ENCODE measurements at places on chromosomes 3 and 15. TPM values are rescaled to one million over a fixed set of nuclear protein-coding genes. Genes with fewer than 3 reads are reported as not detected.

GRCh38 chr3:4356546-4357410 lies 53.6 kb downstream of the SETMAR start:
- DNase-seq: no peak

Gene PLA2G4E
- 0.34 TPM for total RNA-seq

DNA sequence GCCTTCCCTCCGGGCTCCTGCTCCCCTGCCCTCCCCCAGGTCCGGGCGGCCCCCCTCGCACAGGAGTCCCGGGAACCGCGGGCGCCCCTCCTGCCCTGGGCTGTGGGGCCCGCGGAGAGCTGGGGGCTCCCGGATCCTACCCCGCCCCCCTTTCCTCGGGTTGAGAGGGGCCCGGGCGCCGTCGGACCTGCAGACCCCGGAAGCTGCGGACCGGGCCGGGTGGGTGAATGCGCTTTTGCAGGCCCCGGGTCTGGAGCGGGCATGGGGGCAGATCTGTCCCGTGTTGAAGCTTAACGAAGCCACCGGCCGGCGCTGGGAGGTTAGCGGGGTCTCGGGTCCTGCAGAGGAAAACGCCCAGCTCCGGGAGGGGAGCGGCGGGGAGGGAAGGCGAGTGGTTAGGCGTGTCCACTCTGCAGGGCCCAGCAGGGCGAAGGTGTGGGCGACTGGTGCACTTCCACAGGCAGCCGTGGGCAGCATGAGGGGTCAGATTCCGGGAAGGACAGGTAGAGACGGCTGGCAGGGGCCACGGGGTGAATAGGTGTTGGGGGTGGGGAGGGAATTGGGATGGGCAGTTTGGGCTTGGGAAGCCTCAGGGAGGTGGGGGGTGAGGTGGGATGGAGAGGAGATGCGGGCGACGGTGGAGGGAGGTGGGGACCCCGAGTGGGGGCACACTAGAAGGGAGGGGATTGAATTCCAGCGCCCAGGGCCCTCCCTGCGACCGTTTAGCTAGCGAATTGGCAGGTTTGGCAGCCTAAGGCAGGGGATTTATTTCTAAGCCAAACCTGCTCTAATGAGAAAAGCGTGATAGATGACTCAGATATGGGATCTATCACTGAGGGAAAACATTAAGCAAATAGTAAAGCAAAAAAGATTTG lies 635 bp downstream of the CD276 start:
- DNase-seq: no peak

DNA sequence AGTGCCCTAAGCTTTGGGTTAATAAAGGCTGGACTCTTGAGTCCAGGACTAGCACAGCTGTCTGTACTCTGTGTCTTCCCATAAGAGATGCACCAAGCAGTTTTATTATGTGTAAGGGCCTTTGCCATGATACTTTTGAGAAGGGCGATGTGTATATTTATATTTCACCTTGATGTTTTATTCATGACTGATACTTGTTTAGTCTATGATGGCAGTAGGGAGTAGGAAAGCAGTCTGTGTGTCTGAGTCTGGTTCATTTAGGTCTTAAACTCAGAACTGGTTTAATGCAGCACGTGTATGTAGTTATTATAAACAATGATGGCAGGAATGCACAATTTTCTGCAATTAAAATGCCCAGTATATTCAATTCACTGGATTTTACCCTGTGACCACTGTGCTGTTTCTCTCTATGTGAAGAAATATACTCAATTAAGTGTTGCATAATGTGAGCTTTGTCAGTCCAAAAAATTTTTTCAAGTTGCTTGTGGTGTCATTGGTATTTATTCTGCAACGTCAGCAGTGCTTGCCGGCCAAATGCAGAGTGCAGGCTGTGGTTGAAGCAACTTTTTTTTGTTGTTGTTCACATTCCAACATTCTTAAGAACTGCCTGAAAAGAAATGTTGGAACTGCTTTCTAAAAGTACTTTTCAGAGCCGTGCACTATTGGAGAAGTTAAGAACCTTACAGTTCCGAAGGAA lies 423.7 kb upstream of the SEMA6D start:
- no peak for DNase-seq

DNA sequence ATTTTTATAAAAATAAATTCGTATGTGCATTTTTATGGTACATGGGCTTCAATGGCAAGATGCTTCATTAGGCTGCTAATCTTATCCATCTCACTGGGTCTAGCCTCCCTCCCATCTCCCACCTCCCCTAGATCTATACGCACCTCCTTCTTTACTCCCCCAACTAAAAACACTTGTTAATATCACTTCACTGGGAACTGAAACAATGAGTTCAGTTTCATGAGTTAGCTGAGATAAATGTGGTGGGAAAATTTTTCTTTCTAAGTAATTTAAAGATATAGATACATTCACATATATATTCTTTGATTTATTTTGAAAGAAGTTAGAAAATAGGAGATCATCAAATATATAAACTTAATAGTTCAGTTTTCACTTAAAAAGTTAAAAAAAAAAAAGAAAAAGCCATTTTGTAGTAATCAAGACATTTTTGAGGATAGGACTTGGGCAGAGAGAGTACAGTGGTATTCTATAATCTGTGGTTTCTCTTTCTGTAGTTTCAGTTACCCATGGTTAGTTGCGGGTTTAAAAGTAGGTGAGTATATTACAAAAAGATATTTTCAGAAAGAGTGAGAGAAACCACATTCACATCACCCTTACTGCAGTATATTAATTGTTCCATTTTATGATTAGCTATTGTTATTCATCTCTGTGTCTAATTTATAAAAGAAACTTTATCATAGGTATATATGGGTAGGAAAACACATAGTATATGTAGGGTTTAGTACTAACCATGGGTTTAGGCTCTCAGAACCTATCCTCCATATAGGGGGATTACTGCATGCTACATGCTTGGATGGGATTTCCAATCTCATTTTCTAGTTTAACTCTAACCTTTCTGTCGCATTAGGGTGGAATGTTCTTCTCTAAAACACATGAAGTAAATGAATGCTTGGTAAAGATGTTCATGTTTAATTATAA lies 316.0 kb upstream of the CBLB start:
- DNase-seq: no peak

Gene CCDC191
- total RNA-seq: 16.0 TPM

DNA sequence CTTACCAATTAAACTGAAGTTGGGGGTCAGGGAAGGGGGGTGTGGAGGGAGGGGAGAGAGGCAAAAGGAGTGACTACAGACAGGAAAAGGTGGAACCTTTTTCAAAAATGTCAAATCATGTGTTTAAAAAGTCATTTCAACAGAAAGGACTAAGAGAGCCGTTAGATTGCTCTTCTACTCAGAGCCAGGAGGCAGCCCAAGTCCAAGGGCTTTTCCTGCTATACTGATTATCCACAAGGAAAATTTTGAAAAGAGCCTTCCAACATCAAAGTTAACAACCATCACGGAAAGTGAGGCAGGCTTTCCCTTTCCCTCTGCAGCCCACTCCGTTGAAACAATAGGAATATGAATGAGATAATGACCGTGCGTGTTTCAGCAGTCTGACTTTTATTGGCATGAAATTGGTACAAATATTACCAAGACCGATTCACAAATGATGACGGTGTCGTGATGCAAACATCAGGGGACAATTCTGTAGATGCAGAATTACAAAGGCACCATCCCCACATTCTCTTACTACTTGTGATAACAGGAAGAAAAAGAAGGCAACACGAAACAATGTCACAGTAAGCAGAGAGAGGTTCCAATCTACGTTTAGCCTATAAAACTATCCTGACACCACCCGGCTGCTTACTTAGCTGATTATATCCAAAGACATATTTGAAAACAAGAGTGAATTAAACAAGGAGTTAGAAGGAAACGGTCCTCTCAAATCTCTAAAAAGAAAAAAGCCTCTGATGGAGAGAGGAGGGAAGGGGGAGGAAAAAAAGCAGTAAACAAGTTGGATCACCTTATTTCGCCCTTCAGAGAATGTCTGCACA lies 453.7 kb downstream of the FOXP1 start:
- DNase-seq: no peak

DNA sequence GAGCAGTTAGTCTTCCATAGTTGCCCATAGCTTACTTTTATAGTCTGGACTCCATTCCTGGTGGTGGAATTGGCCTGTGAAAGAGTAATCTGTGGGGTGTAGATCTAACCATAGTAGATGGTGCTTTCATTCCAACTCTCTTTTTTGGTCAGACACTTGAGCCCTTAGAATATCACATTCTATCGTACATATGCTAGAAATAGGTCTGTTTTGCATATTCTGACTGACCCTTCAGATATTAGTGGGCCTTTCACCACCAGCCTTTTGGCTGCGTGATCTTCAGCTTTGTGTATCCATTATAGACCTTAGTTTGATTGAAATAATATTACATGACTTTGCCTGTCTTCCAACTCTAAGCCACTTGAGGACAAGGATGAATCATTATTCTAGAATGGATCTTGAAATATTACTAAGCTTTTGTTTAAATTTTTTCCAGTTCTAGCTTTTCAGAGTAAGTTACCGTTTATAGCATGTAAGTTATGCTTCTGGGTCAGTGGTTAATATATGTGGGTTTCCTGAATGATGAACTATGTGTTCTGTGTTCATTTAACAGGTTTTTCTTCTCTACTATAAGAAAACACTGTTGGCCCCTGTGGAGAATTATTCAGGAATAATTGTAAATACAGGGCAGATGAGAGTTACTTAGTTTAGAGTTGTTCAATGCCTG lies 8.7 kb downstream of the RAB7A start:
- no peak for DNase-seq

DNA sequence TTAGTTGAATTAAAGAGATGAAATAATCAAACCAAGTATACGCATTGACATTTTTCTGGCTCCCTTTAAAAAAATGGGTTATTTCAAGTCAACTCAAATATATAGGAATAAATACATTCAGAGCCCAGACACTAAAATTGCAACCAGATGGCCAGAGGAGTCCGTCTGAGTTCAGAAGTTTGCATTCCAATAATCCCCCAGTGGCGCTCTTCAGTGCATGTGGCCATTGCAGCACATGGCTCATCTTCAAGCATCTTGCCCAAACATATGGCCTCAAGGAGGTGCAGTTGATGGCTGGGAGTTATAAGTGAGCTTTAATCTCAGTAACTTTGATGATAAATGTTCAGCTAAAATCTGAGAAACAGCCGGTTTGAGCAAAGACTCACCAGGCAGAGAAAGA lies 295.8 kb upstream of the LRRN1 start:
- DNase-seq: no peak

- no peak for DNase-seq
These were observed 35.2 kb downstream of the OSTN start for GRCh38 chr3:191234216-191234615.

Gene STAB1
- total RNA-seq: 191 TPM

DNA sequence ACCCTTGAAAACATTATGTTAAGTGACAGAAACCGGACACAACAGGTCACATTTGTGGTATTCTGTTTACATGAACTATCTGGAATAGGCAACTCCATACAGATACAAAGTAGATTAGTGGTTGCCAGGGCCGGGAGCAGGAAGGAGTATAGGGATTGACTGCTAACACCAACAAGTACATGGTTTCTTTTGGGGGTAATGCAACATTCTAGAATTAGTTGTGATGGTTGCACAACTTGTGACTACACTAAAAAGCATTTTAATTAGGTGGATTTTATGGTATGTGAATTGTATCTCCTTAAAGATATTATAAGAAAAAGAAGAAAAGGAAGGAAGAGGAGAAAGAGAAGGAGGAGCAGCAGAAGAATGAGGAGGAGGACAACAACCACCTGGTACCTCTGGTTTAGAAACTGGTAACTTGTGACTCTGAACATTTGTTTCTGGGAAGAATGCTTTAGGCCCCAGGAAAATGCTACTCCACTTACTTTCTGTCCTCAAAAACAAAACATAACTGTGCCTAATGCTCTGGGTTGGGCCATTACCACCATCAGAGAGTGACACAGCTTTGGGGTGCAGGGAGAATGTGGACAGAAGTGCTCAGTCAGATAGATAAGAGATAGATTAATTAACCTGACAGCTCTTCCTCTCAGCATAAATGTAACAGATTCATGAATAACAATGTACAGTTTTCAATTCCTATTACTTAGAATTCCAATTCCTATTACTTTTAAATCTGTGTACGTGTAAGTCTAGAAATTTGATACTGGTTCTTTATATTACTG lies 20.3 kb downstream of the SETMAR start:
- DNase-seq: no peak

DNA sequence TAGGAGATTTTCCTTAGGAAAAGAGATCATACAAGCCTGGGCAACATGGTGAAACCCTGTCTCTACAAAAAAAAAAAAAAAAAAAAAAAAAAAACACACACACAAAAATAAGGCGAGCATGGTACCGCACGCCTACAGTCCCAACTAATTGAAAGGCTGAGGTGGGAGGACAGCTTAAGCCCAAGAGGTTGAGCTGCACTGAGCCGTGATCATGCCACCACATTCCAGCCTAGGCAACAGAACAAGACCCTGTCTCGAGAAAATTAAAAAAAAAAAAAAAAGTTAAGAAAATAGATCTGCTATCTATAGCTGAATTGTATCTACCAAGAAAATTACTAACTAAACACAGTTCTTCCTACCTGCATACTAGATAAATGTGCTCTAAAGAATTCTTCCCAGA lies 7.1 kb downstream of the MSL2 start:
- DNase-seq: no peak

- DNase-seq: no peak
These were observed 299.3 kb upstream of the LYSMD4 start for GRCh38 chr15:100032358-100033085.

- DNase-seq: no peak
These were observed 114.1 kb downstream of the ZNF609 start for GRCh38 chr15:64574301-64575017.

Gene SCAANT1
- total RNA-seq: not detected

Gene NCK1
- 42.0 TPM for total RNA-seq

DNA sequence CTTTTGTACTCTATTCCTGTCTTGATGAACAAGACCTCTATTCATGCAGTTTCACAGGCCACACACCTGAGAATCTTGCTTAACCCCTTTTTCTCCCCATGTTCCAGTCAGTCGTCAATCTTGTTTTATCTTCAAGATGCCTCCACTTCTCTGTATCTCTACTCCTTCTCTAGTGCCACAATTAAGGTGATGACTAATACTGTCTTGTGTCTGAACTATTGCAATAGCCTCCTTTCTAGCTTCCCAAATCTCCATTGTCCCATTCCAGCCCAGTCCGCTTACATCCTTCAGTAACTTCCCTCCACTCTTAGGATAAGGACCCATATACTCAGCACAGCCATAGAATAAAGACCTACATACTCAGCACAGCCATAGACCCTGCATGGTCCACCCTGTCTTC lies 24.7 kb downstream of the CHST14 start:
- no peak for DNase-seq

Gene LRRIQ4
- total RNA-seq: not detected

Gene CNTN4
- 15.3 TPM for total RNA-seq

Gene TEX55
- not detected for total RNA-seq

- DNase-seq: no peak
These were observed 33.6 kb downstream of the RPL39L start for GRCh38 chr3:187105700-187106099.
